ENCODE measurements at places on chromosomes 7 and 10.

GRCh38 chr10:124153023-124153826, 59.8 kb upstream of the CHST15 start:
- DNase-seq, result peak; percentile 42

DNA sequence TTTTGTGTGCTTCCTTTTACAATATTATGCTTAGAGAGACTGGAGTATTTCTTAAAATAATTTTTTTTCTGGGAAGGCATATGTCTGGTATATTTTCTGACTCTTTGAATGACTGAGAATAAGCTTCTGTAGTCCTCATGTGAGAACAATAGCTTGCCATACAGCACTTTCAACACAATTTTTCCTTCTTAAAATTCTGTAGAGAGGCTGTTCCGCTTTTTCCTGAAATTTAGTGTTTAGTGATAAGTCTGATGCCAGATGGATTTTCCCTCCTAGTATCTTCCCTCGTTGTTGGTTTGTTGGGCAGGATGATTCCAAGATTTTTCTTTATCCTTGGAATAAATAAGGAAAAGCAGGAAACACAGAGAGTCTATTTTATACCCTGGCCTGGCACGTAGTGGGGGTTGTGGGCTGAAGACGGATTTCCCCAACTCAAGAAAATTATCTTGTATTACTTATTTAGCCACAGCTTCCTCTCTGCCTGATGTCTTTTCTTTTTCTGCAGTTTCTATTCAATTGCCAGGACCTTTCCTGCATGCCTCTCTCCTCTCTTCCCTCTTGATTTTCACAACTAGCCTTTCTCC, 111.2 kb downstream of the AOAH start:
- no peak for DNase-seq

GRCh38 chr7:84688671-84689070, 494.1 kb upstream of the SEMA3A start:
- no peak for DNase-seq

DNA sequence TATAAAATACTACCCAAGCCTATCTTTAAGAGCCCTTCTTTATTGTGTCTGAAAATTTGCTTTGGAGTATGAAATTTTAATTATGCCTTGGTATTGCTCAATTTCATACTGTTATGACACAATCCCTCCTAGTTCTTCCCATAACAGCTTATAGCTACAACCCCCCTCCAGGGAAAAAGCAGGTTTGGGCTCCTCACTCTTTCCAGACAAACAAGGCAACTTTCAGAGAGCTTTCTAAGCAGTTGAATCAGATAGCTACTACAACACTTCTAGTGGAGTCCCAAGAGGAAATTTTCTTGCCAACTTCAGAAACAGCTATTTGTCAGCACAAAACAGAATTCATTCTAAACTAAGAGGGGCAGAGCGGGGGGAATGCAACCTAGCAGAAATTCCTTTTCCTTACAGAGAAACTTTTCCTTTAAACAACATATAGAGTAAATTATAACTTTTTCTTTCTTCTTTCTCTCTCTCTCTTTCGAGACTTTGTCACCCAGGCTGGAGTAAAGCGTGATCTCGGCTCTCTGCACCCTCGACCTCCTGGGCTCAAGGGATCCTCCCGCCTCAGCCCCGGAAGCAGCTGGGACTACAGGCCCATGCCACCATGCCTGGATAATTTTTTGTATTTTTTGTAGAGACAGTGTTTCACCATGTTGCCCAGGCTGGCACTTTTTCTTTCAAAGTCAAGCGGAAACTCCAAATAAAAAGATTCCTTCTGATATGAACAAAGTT, 26.0 kb upstream of the JMJD1C start:
- no peak for DNase-seq

- peak; percentile 68 for DNase-seq
Measured at GRCh38 chr7:1225441-1226185, 7.1 kb upstream of the UNCX start.

- no peak for DNase-seq
Measured at GRCh38 chr7:116633131-116633988, 38.6 kb upstream of the MET start.

DNA sequence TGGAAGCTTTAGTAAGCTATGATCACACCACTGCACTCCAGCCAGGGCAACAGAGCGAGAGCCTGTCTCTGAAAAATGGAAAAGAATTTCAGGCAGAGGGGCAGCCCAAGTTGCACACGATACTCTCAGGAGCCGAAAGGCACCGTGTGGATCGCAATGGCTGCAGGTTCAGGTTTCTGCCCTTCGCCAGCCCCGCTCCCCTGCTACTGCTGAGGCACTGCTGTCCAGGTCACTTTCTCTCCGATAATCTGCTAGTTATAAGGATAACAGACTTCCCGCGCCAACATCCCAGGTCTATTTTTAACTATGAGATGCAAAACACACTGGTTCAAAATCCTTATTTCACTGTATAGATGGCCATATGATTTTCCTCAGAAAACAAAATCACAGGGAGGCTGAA, 11.1 kb downstream of the BEND7 start:
- DNase-seq, result no peak

- no peak for DNase-seq
Measured at GRCh38 chr7:131640686-131641085, 84.3 kb upstream of the PODXL start.

- no peak for DNase-seq
Measured at GRCh38 chr10:75272094-75272493, 36.3 kb upstream of the COMTD1 start.

DNA sequence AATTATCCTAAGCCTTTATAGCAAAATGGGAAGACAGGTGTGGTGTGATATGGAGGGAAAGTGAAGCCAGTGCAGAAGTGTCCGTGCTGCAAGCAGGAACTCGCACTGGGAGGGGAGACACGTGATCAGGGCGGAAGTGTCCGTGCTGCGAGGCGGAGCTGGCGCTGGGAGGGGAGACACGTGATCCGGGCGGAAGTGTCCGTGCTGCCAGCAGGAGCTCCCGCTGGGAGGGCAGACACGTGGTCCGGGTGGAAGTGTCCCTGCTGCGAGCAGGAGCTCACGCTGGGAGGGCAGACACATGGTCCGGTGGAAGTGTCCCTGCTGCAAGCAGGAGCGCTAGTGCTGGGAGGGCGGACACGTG, 40.5 kb upstream of the PRKAR1B start:
- DNase-seq, result no peak

- DNase-seq, result no peak
Measured at GRCh38 chr10:121351540-121351939, 246.7 kb downstream of the FGFR2 start.

- DNase-seq, result no peak
Measured at GRCh38 chr10:119815671-119816070, 57.0 kb downstream of the MCMBP start.

DNA sequence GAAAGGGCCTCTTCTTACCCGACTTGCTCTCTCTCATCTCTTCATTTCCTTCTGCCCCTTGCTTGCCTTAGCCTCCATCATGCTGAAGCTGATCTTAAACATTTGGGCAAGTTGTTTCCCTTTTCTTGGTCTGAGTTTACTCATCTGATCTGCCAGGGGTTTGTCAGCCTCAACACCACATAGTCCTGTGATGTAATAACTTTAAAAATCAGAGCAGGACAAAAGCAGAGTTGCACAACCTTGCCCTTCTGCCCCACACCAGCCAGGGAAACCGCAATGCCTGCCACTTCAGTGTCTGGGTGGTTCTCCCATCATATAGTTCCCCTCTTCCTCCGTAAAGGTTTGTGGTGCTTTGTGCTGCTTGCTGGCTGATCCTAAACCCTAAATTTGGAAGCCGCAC, 9.9 kb upstream of the LIPM start:
- no peak for DNase-seq

DNA sequence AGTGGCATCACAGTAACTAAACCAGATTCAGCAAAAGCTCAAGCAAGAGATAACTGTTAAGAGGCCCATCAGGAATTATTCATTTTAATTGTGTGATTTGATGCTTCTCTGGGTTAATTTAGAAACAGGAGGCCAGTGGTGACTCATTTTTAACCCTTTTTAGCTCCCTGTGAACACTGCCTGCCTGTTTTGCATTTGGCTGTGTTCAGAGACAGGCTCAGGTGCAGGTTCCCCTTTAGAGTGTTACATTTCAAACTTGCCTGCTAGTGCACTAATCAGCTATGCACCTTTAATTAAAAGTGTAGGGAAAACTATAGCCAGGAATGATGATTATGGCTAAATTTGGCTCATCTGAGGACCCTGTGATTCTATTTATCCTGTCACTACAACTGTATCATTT, 6.5 kb downstream of the STAMBPL1 start:
- no peak for DNase-seq

GRCh38 chr10:83119346-83119745, 1020.0 kb upstream of the GHITM start:
- no peak for DNase-seq

DNA sequence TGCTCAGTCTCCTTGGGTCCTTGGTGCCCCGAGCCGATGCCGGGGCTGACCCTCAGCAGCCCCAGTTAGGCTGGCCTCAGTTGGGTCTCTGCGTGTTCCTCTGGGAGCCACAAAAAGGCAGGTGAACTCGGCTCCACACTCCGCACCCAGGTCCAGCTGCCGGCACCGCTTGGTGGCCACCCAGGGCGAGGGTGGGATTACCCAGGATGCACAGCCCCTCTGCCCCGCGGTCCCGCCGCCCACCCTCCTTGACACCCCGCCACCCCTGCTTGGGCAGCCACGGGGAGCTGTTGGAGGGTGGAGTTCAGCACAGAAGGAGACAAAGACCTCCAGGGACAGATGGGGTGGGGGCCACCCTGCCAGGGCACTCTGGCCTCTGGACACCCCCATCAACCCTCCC, 17.7 kb downstream of the VENTX start:
- DNase-seq, result no peak

DNA sequence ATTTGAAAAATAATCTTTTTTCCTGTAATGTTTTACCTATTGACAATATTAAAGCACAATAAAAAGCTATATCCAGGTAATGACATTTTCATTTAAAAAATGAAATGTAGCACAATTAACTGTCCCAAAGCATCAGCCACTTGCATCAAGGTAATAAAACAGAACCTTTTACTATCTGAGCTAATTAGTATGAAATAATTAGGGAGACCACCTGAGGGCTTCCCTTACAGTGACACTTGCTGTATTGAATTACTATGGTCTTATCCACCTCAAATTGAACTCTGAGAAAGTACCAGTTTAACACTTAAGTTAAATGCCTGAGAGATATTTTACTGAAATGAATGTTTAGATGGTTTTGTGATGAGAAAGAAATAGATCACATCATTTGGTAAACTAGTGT, 119.4 kb upstream of the DKK1 start:
- DNase-seq, result no peak

DNA sequence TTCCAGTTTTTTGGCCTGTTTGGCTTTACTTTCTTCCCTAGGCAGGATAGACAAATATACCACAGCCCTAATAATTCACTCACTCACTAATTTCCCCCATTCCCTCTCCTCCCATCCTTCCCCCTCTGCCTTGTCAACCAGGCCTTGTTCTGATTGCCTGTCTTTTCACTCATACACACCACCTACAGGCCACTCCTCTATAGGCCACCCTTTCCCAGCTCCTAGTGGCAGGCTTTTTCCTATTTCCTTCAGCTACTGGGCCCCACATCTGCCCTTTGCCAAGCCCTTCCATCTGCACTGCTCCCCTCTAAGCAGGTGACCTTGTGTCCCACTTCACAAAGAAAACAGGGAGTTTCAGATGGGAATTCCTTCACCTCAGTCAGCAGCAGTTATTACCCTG, 59.8 kb upstream of the MSRB2 start:
- DNase-seq, result peak; percentile 23

DNA sequence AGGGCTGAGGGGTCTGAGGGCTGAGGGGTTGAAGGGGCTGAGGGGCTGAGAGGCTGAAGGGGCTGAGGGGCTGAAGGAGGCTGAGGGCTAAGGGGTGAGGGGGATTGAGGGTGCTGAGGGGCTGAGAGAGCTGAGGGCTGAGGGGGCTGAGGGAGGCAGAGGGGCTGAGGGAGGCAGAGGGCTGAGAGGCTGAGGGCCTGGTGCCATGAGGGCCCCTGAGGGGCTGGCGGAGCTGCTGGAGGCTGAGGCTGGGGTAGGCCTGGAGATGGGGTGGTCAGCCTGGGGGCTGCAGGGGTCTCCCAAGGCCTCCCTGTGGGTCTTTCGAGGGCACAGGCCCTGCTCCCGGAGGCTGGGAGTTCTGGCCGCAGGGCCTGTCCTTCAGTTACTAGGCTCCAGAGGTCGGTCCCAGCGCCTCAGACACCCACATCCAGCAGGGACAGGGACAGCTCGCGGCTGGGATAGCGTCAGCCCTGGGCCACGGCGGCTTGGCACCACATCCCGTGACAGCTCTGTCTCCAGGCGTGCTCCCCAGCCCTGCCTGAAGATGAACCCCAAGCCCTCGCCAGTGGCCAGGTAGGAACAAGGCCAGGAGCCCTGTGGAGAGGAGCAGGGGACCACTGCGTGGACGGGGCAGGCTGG, 16.9 kb downstream of the MYO1G start:
- DNase-seq, result no peak

- DNase-seq, result peak; percentile 25
Measured at GRCh38 chr10:127492607-127493250, 56.4 kb upstream of the NPS start.

GRCh38 chr7:12423997-12424745, 20.5 kb upstream of the VWDE start:
- DNase-seq, result no peak

- DNase-seq, result no peak
Measured at GRCh38 chr10:72066318-72067284, 21.8 kb downstream of the SPOCK2 start.

GRCh38 chr7:51317582-51317910, 937 bp upstream of the COBL start:
- DNase-seq, result no peak

DNA sequence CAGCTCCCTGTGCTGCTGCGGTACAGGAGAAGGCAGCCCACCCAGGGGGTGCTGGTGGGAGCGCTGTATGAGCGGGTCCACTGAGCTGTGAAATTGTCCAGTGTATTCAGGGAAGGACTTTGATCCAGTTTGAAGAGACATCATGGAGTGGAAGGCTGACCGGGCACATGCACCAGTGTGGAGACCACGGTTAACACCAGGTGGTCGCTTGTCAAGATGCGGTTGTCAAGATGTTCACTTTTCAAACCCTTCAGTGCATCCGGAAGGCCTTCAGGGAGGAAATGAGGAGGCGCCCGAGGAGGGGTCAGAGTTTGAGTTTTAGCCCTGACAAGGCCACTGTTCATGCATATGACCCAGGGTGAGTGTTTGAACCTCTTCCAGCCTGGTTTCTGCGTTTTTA, 6.1 kb downstream of the DOCK1 start:
- DNase-seq, result no peak
